ENCODE measurements at places on chromosomes 1 and 21. TPM values are rescaled to one million over a fixed set of nuclear protein-coding genes. Genes with fewer than 3 reads are reported as not detected.

The CRYAA gene
- total RNA-seq: not detected

The GCSAML gene
- not detected for total RNA-seq

The MAPKAPK2 gene
- total RNA-seq: 43.6 TPM

The SHE gene
- total RNA-seq: 0.12 TPM

The TEX38 gene
- total RNA-seq: not detected

The NBPF4 gene
- not detected for total RNA-seq

The SPRR1B gene
- not detected for total RNA-seq
